ENCODE measurements at places on chromosomes 1 and 21. TPM values are rescaled to one million over a fixed set of nuclear protein-coding genes. Genes with fewer than 3 reads are reported as not detected.

FLVCR1 gene
- 11.7 TPM for total RNA-seq

LRRC39 gene
- total RNA-seq: 0.53 TPM

DNA sequence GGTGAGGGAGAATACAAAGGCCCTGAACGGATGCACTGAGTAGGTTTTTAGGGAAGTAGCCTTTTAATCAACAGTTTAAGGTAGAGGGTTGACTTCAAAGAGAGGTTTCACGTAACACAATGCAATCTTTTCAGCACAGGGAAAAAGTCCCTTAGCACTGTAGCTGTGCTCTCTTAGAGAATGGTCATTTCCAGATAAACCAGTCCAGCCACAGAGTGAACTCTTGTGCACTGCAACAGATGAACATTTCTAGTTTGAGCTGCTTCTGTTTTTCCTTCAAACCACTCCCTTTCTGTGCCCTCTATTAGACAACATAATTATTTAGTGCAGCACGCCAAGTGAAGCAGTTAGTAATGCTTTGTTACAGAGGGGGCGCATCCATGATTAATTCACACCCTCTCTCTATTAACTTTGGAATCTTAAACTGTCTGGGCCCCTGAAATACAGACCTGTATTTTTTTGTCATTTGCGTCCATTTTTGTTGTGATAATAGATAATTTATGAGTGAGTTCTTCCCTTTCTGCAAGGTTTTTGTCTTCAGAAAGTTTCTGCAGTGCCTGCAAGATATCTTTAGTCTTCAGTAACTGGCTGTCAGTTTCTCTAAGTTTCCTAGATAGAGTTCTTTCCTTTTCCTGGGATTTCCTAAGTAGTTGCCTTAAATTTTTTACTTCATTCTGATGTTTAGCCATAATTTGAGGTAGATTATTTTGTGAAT, 22.9 kb downstream of the LCA5L start:
- DNase-seq: no peak

DNA sequence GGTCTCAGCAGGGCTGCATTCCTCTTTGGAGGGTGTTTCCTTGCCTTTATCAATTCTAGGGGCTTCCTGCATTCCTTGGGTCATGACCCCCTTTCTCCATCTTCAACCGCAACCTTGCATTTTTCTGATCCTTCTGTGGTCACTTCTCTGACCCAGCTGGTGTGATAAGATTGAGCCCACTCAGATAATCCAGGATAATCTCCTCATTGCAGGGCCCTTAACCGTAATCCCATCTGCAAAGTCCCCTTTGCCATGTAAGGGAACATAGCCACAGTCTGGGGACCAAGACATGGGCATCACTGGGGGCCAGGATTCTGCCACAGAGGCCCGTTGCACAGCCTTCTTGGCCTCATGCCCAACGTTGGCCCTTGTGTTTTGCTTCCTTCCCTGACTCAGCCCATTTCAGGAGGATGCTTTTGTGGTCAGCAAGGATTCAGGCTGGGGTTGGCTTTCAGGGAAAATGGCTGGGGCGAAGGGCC, 35.0 kb upstream of the IL19 start:
- DNase-seq: no peak

DNA sequence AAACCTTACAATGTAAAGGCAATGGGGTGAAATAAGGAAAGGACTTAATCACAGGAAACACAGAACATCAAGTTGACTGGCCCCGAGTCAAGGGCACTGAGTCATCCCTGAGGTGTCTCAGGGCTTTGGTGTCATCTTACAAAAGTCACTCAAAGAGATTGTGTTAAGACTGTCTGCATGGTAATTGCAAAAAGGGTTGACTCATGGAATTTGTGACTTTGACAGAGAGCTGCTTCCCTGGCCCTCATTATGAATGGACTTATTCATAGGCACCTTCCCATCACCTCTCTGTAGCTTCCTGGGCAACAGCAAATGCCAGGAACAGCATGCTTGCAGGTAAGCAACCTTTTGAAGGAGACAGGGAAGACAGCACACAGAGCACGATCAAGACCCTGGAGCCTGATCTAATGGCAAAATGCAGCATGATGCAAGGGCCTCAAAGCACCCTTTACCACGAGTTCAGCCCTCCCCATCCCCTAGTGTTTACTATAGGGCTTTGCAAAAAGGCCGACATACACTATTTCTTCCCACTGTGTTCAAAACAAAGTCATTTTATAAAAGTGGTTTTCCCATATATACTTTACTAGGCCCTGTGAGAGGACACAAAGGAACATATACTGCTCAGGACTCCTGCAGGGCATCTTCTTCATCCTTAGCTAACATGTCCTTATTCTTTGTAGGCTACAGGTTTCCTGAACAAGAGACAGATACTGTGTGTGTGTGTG, 17.1 kb downstream of the ZP4 start:
- no peak for DNase-seq

EFNA3 gene
- total RNA-seq: 4.9 TPM
